Mesendoderm (in vitro differentiated cells): ENCODE measurements at places on chromosomes 7 and 10.

GRCh38 chr10:69278446-69278963 is at the start of gene HK1:
Gene HK1, plus strand, starts transcription at chr10:69278496.
- peak within 1 kb of the TSS; percentile 51 for H3K27ac ChIP-seq
- H3K36me3 ChIP-seq, result no peaks in the 10 kb centered on the region
- H3K27me3 ChIP-seq, result no peaks in the 10 kb centered on the region
- H3K4me3 ChIP-seq, result no peak within 1 kb of the TSS

DNA sequence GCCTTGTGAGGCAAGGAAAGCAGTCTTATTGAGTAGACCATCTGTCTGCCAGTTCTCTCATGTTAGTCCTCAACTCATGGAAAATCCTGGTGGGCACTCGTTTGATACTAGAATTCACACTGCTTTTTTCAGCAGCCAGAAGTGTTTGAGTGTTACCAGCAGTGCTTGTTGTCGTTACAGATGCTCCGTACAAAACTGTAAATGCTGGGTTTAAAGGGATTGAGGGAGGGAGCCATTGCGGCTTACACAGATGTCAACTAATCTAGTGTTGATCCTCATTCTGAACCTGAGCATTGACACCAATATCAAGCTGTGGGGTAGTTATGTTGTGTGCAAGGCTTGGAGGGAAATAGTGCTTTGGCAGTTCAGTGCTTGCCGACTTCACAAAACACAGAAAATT is 348.6 kb downstream of the AUTS2 start:
- H3K4me3 ChIP-seq, result no peak overlapping the region
- H3K4me1 ChIP-seq, result no peaks in the 10 kb centered on the region
- no peak for DNase-seq
- H3K27me3 ChIP-seq, result no peaks in the 10 kb centered on the region

- no peaks in the 10 kb centered on the region for H3K27me3 ChIP-seq
- peak; percentile 70 for DNase-seq
- no peaks in the 10 kb centered on the region for H3K36me3 ChIP-seq
- no peaks in the 10 kb centered on the region for H3K4me1 ChIP-seq
- H3K27ac ChIP-seq, result no peak overlapping the region
- no peak overlapping the region for H3K4me3 ChIP-seq
Measured at GRCh38 chr10:68327889-68328786, 3.7 kb upstream of the HNRNPH3 start.

- no peak for DNase-seq
- H3K27me3 ChIP-seq, result no peaks in the 10 kb centered on the region
- H3K36me3 ChIP-seq, result no peaks in the 10 kb centered on the region
- H3K4me1 ChIP-seq, result peaks cover 4% of the 10 kb centered on the region
Measured at GRCh38 chr7:25944777-25945515, 207.1 kb upstream of the NFE2L3 start.

GRCh38 chr10:130875897-130876472 is 435.5 kb downstream of the TCERG1L start:
- H3K4me3 ChIP-seq, result no peak overlapping the region
- H3K27ac ChIP-seq, result no peak overlapping the region
- H3K36me3 ChIP-seq, result no peaks in the 10 kb centered on the region
- DNase-seq, result no peak
- H3K4me1 ChIP-seq, result no peaks in the 10 kb centered on the region
- H3K27me3 ChIP-seq, result no peaks in the 10 kb centered on the region

GRCh38 chr10:78523453-78523852 is 489.8 kb downstream of the RPS24 start:
- H3K27ac ChIP-seq, result no peak overlapping the region
- no peak overlapping the region for H3K4me3 ChIP-seq
- no peaks in the 10 kb centered on the region for H3K4me1 ChIP-seq
- no peak for DNase-seq
- H3K27me3 ChIP-seq, result no peaks in the 10 kb centered on the region

DNA sequence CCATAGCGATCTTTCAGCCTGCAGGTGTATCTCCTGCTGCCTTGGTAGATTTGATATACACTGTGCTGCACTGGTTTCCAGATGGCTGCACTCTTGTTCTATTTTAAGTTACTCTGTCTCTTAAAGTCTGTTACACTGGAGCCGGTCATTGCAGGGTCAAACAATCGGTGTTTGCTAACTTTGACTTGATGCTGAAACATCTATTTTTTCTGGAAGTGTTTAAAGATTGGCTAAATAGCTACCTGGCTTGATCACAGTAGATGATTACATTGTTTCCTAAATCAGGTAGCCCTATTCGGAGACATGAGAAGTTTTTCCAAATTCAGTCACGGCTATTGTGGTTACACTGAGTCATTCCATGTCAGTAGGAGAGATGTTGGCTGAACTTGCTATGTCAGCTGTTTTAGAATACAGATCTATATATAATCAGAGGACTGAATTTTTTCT is 574.8 kb downstream of the ETV1 start:
- no peaks in the 10 kb centered on the region for H3K36me3 ChIP-seq
- H3K4me3 ChIP-seq, result no peak overlapping the region
- H3K4me1 ChIP-seq, result no peaks in the 10 kb centered on the region
- no peak overlapping the region for H3K27ac ChIP-seq
- no peaks in the 10 kb centered on the region for H3K27me3 ChIP-seq
- DNase-seq, result peak; percentile 1

DNA sequence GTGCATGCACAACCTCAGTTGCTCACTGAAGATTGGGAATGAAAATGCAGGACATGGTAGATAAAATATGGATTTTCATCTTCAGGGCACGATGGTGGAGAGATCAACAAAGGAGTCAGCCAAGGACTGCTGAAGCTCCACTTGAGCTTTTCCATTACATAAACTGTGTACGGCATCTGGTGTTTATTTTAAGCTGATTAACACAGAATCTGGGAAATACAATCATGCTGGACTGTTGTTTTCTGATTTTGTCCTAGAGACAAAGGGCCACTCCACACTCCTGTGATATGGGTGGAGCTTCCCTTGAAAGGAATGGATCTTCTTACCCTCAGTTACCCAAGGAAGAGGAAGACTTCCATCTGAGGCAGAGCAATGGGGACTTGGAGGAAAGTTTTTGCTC is 120.6 kb downstream of the SAMD9 start:
- H3K27ac ChIP-seq, result no peak overlapping the region
- H3K4me1 ChIP-seq, result no peaks in the 10 kb centered on the region

DNA sequence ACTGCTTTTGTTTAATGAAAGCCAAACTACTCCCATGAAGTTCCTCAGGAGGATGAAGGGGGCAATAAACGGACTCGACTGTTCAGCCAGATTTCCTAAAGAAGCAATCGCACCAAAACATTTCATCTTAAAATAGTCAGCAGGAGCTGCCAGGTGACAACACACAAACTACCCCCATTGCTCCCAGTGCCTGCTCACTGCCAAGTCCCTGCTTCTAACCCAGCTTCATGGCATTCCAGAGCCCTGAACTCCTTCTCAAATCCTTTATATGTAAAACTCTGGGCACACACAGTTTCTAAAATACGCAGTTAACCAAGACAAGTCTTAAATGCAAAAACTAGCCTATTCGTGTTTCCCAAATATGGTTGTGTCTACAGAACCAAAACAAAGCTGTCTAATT is 110.0 kb downstream of the SORBS1 start:
- no peak overlapping the region for H3K27ac ChIP-seq
- no peaks in the 10 kb centered on the region for H3K36me3 ChIP-seq
- H3K4me1 ChIP-seq, result peaks cover 6% of the 10 kb centered on the region
- H3K27me3 ChIP-seq, result no peaks in the 10 kb centered on the region
- DNase-seq, result no peak

- no peaks in the 10 kb centered on the region for H3K36me3 ChIP-seq
- no peak overlapping the region for H3K4me3 ChIP-seq
- no peaks in the 10 kb centered on the region for H3K27me3 ChIP-seq
Measured at GRCh38 chr10:18532881-18533535, 118.4 kb downstream of the NSUN6 start.

DNA sequence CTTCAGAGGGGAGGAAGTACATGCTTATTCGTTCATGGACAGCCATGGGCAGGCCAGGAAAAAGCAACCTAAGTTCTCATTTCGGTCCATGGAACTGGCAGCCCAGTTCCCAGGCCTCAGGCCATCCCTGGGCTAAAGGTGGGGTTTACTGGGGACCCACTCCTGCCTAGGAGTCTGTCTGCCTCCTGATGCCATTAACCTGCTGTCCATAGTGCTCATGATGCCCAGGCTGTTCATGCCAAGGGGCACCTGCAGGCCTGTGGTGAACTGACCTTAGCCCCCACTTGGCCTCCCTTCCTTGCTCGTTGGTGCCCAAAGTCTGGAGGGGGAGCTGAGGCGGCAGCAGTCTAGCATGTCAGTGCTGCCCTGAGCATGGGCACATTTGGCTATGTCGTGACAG is 450.2 kb upstream of the MBL2 start:
- H3K27ac ChIP-seq, result no peak overlapping the region
- no peak for DNase-seq
- H3K4me1 ChIP-seq, result no peaks in the 10 kb centered on the region
- no peaks in the 10 kb centered on the region for H3K36me3 ChIP-seq

- no peak overlapping the region for H3K27ac ChIP-seq
- H3K36me3 ChIP-seq, result no peaks in the 10 kb centered on the region
Measured at GRCh38 chr7:98075801-98076200, 30.9 kb upstream of the LMTK2 start.

DNA sequence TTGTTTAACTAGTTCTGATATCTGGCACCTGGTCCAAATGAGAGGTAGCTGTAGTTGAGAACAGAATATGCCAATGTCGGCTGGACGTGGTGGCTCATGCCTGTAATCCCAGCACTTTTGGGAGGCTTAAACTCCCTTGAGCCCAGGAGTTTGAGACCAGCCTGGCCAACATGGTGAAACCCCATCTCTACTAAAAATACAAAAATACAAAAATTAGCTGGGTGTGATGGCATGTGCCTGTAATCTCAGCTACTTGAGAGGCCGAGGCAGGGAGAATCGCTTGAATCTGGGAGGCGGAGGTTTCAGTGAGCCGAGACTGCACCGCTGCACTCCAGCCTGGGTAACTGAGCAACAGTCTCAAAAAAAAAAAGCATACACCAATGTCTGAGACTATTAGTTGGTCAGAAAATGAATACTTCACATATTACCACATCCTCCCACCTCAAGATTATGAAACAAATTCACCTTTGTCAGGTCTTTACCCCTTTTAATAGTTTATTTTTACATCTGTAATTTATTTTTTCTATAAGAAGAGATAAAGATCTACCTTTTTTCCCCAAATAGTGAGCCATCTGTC is 38.8 kb downstream of the EPC1 start:
- H3K36me3 ChIP-seq, result no peaks in the 10 kb centered on the region
- no peak for DNase-seq
- H3K4me3 ChIP-seq, result no peak overlapping the region
- H3K27ac ChIP-seq, result no peak overlapping the region
- no peaks in the 10 kb centered on the region for H3K27me3 ChIP-seq
- H3K4me1 ChIP-seq, result no peaks in the 10 kb centered on the region

DNA sequence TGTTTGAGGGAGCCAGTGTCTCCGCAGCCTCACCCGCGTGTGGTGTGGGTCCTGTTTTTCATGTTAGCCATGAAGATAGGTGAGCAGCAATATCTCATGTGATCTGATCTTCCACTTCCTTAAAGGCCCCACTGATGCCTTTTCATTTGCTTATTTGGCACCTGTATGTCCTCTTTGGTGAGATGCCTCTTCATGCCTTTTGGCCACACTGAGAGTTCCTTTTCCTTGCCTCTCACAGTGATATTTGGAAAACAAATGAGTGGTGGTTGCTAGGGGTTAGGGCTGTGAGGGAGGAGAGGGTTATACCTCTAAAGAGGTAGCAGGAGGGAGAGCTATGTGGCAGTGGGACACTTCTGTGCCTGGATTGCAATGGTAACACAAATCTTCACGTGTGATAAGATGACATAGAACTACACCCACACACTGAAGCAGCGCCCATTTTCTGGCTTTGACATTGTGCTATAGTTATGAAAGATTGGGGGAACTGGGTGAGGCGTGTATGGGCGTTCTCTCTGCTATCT is 90.4 kb upstream of the TNS3 start:
- peaks cover 2% of the 10 kb centered on the region for H3K4me1 ChIP-seq
- peak; percentile 36 for DNase-seq
- no peaks in the 10 kb centered on the region for H3K36me3 ChIP-seq
- H3K4me3 ChIP-seq, result no peak overlapping the region
- no peak overlapping the region for H3K27ac ChIP-seq

DNA sequence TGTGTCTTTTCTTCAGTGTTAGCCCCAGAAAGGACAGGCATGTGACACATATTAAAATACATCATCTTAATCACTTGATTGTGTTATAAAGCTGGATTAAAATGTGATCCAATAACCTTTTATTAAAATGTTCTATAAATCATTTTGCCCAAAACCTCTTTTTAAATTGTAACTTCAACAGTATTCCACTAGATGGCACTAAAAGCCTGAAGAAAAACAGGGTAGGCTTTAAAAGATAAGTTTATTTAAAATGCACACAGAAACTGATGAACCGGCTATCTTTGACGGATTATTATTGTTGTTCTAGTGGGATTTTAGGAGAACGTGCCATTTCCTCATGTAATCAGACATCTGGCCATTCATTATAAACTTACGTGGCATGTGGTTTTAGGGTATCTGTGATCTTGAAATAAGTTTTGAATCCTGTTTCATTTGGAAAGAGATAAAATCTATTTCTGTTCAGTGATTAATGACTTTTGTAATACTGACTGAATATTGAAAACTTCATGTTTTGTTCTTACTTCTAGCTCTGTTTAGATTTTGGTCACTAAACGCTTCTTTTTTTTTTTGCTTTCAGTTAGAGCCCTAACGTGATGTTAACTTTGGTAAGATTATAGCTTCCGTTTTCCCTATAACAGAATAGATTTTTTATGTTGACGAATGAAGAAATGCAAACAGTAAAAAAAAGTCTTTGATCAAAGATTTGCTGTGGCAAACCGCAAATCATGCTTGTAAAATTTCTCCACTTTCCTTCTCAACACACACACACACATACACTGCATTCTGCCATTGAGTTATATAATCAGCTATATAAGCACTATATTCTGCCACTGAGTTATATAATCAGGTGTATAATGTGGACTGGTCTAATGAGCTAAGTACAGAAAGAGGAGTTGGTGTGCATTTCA is 13.6 kb downstream of the VPS50 start:
- H3K4me1 ChIP-seq, result no peaks in the 10 kb centered on the region
- peak; percentile 21 for DNase-seq
- H3K27ac ChIP-seq, result no peak overlapping the region
- H3K4me3 ChIP-seq, result no peak overlapping the region
- no peaks in the 10 kb centered on the region for H3K27me3 ChIP-seq
- no peaks in the 10 kb centered on the region for H3K36me3 ChIP-seq

- H3K27me3 ChIP-seq, result no peaks in the 10 kb centered on the region
- no peaks in the 10 kb centered on the region for H3K4me1 ChIP-seq
- no peak overlapping the region for H3K4me3 ChIP-seq
Measured at GRCh38 chr7:119802147-119802546, 470.8 kb upstream of the KCND2 start.
